Activated CD4-positive, alpha-beta memory T cell treated with anti-CD3 and anti-CD28 coated beads, Interleukin-2, amount 10 ng/mL, durations not matched to agents 7 days and 5 days (primary cell): ENCODE measurements at places on chromosomes 6 and 20.

- DNase-seq, result no peak
Observed at GRCh38 chr6:41858703-41859102, 36.5 kb downstream of the USP49 start.

DNA sequence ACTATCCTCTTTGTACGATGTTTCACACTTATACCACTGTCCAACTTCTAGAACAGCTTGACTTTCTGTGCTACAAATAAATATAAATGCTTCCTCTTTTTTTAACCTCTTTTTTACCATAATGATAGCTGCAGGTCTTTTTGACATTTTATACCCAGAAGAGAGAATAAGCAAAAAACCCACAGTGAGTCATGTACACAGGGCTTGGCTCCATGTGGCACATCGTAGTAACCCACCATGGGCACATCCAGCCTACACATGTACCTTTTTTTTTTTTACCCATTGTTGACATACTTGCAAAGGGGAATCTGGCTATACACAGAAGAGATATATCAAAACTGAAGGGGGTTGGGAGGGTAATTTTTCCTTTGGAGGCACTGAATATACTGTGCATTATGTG, 59.5 kb upstream of the RSPO3 start:
- DNase-seq, result no peak

GRCh38 chr20:3550837-3551236, 80.0 kb downstream of the ATRN start:
- DNase-seq, result no peak

GRCh38 chr6:112865131-112865530, 518.0 kb downstream of the RFPL4B start:
- no peak for DNase-seq
